NCI-H774 (cell line): ENCODE measurements at places on chromosomes 3 and 15.

GRCh38 chr3:177307391-177307790, 110.1 kb upstream of the TBL1XR1 start:
- no peak for DNase-seq

- no peak for DNase-seq
These were observed 13.9 kb downstream of the ISLR2 start for GRCh38 chr15:74144153-74144775.

GRCh38 chr3:66037330-66037985, 1.3 kb downstream of the MAGI1 start:
- no peak for DNase-seq

GRCh38 chr15:78679089-78679511, 38.1 kb upstream of the CHRNB4 start:
- no peak for DNase-seq

DNA sequence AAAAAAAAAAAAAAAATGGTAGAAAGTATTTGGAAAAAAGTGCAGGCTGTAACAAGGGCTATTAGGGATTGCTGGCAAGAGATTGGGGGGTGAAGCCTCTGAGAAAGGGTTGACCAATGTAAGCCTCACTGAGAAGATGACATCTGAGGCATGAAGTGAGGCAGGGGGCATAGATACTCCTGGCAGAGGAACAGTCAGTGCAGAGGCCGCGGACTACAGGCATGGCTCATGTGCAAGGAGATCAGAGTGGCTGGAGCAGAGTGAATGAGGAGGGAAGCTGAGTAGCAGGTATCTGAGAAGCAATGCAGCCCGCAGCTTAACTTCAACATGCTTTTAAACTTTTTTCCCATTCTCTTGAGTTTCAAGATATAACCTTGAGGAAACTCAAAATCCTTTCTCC, 5.4 kb downstream of the FBXL22 start:
- DNase-seq, result no peak

- no peak for DNase-seq
These were observed 13.1 kb downstream of the DNAAF4 start for GRCh38 chr15:55494931-55495330.

- DNase-seq, result no peak
These were observed 3.4 kb downstream of the IL20RB start for GRCh38 chr3:136960838-136961836.

GRCh38 chr3:194298331-194299227, 52.5 kb downstream of the CPN2 start:
- no peak for DNase-seq

DNA sequence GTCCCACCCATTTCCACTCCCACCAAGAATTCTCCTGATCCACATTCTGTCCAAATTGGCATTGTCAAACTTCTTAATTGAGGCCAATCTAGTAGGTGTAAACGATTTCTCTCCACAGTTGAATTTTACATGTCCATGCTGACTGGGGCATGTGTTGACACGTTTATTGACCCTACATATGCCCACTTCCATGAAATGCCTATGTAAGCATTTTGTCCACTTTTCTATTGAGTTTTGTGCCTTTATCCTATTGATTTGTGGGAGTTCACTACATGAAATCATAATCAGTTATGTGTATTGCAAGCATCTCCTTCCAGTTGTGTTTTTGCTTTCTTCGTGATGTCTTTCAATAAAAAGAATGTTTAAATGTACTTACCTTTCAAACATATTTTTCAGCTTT, 141.7 kb upstream of the NSMCE3 start:
- DNase-seq, result no peak

- no peak for DNase-seq
These were observed 1.0 kb upstream of the ONECUT1 start for GRCh38 chr15:52790941-52791751.

- no peak for DNase-seq
These were observed 492.5 kb upstream of the TGFBR2 start for GRCh38 chr3:30113906-30114305.

- no peak for DNase-seq
These were observed 36.3 kb upstream of the SNX4 start for GRCh38 chr3:125556314-125556713.

DNA sequence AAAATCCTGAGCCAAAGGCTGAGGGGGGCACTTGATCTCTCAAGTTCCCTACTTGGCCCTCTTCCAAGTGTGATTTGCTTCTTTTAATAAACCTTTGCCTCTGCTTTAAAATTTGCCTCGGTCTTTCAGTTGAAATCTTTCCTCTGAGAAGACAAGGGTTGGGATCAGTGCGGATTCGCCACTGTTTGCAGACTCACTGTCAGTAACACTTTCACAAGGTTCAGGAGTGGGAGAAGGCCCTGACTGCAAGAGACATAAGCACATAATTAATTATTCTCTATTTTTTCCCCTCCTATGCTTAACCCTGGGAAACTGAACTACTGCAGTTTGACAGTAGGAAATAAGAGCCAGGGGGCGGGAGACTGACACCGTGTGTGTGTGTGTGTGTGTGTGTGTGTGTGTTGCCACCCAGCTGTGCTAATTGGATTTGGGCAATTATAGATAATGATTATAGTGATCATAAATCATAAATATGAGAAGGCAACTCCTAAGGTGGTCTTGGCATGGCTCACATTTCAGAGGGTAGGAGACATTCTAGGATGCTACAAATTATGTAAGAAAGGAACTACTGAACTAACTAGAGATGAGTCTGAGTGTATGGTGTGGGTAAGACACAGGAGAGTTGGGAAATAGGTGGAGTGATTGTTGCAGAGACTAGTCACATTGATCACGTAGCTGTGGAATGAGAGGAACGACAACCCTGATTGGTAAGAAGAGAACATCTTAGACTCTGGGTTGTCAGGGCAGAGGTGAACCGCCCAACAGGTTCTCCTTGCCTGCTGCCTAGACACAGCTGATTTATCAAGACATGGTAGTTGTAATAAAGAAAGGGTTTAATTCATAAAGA, 5.5 kb upstream of the ZNF662 start:
- no peak for DNase-seq

- no peak for DNase-seq
These were observed 583.8 kb upstream of the ZNF717 start for GRCh38 chr3:76369170-76369569.

- no peak for DNase-seq
These were observed 12.3 kb downstream of the LRIG1 start for GRCh38 chr3:66488492-66488891.

DNA sequence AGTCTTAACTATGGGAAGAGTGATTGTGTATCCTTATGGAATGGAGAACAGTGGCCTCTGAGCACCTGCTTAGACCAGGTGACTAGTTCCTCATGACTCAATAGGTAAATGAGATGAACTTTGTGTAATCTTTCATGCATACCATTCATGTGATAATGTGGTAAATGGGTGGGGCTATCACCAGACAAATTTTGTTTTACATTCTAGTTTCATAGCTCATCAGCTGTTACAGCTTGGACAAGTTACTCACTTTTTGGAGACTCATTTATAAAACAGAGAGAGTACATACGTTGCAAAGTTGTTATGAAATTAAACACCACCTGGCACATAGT, 103.7 kb upstream of the TGFBR2 start:
- DNase-seq, result no peak
